Fibroblast of skin of scalp (primary cell): ENCODE measurements at places on chromosomes 3 and 15.

GRCh38 chr15:84633311-84634227, 20.5 kb downstream of the WDR73 start:
- peak; percentile 77 for DNase-seq

DNA sequence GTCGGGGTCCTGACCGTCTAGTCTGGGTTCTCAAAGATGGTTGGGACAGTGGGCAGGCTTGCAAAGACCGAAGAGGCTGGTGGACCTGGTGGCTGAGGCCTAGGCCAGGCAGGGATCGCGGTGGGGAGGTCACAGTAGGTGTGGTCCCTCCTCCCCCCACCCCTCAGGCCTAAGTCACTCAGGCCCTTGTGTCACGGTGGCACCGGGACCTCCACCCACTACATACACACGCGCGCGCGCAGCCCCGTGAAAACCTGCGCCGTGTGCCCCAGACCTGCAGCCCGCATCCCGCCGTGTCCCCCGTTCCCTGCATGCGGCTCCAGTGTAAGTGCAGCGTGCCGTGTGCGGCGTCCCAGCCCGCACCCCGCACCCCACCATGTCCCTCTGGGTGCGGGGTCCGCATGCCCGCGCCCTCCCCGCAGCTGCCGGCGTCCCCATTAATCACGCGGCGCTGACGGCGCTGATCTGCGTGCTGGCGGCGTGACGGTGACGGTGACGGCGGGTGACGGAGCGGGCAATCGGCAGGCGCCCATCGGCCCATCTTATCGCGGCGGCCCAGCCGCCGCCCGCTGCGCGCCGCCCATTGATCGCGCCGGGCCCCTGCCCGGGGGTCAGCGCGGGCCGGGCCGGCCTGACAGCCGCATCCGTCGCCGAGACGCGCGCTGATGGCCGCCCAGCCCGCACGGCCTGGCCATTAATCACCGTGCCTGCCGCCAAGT, 24.4 kb downstream of the SEC61A1 start:
- DNase-seq: no peak

DNA sequence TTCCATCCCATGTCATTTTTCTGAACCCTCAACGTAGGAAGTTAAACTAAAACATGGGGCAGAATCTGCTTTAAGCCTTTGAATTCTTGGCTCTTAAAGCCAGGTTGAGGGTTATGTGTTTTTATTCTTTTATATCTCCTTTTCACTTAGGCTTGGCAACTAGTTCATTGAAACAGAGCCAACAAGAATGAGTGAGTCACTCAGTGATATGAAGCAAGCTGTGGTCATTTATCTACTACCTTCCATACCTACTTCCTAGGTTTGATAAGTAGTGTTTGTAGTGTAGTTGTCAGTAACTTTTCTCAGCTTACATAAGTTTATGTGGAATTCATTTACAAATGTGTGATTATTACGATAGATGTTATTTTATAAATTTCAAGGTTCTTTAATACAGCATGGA, 67.4 kb downstream of the SNRPN start:
- DNase-seq: no peak

DNA sequence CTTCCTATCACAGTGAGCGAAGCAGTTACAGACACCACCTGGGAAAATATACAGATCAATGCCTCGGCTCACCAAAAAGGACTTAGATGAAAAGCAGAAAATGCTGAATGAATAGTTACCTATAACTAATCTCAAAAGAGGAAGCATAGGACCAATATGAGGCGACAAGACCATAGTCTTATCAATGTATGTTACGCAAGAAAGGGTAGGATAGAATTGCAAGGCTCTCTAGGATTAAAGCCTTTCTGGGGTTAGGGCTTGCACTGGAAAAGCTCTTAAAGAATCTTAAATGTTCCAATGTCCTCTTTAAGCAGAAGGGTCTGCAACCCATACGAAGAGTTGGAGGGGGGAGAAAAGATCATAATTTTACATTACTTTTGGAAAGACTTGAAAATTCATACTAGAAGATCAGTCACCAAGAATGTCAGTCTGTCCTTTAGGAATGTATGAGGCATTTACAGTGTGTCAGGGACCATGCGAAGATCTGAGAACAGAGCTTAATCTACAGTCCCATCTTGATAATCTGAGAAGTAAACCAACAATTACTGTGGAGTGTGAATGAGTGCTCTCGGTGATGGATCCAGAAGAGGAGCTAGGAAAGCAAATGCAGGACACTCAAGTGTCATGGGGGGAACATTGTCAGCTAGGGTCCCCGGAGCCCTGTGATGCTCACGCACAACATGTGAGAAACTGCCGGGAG, 185.9 kb downstream of the GREM1 start:
- no peak for DNase-seq

- peak; percentile 65 for DNase-seq
Observed at GRCh38 chr3:195467641-195468390, 25.0 kb upstream of the ACAP2 start.

DNA sequence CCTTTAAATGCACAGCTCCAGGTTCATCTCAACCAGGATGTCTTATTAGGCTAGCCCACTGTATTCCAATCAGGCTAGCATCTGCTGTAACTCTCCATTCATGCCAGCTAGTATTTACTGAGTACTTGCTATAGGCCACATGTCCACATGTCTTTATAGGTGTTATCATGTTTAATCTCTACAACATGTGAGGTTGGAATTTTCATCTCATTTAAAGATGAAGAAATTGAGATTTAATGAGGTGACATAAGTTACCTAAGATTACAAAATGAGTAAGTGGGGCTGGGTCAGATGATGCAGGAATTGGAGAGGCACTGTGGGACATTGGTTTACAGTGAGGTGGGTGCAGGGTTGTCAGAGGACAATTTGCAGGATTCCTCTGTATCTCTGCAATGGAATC, 2.9 kb downstream of the IFT122 start:
- DNase-seq: no peak

- DNase-seq: no peak
Observed at GRCh38 chr3:192171213-192171612, 556.1 kb downstream of the FGF12 start.

DNA sequence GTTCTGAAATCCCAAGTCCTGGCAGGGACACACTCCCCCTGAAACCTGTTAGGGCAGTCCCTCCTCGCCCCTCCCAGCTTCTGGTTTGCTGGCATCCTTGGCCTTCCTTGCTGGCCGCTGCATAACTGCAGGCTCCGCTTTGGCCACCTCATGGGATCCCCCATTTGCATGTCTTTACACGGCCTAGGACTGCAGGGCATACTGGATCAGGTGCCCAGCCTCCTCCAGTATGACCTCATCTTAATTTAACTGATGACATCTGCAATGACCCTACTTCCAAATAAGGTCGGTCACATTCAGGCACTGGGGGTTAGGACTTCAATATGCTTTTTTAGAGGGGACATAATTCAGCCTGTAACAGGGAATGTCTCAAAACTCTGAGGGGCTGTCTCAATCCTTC, 173.3 kb downstream of the RAB11A start:
- DNase-seq: no peak

DNA sequence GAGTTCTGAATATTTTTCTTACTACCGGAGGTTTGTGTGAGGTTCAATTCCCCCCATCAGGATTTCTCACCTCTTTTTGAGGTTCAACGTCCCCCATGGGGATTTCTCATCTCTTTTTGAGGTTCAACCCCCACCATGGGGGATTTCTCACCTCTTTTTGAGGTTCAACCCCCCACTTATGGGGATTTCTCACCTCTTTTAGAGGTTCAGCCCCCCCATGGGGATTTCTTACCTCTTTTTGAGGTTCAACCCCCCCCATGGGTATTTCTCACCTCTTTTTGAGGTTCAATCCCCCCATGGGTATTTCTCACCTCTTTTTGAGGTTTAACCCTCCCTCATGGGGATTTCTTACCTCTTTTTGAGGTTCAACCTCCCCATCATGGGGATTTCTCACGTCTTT, 26.3 kb downstream of the NDUFB4 start:
- no peak for DNase-seq

DNA sequence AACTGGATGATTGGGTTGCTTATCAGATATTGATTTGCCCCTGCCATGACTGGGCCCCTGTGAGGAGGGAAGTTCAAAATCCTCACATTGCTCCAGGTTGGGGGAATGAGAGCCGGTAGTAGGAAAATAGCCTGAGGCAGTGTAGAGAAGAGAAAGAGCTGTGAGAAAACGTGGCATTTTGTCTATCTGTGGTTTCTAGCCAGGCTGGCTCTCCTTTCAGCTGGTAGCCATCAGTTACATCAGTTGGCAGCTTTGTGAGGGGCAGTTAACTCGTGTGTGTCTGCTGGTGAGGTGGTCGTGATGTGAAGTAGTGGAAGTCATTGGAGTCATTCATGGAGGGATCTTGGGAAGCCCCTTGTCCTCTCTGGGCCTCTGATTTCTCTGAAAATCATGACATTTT, 5.2 kb downstream of the ESYT3 start:
- DNase-seq: no peak

DNA sequence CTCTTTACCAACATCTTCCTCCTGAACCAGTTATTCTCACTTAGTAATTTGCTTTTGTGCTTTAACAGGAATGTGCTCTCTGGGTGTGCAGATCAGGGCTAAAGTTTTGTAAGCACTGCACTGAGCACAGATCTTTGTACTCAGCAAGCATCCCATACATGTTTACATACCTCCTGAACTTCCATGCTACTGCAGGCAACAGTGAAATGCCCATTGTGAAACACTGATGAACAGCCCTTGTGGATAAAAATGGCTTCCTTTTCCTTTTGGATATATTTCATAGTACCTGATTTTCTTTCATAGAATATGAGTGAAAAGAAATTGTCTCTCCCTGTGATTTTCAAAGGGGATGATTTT, 855.9 kb downstream of the MCTP2 start:
- DNase-seq: no peak

DNA sequence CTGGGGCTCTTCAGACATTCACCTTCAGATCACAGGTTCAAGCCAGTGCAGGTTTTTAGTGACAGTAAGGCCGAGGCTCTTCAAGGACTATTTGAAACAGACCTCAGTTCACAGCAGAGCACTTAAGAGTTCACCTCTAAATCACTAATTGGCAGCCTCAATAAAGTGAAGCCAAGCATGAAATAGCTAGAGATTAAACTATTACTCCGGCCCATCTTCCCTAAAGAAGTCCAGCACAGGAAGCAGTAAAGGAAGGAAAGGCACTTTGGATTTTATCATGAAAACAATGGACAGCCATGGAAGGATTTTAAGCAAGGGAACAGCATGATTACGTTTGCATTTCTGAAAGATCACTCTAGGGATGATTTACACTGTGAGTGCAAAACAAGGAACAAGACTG, 27.6 kb upstream of the ARL6 start:
- no peak for DNase-seq

GRCh38 chr15:87207990-87208580, 1048.5 kb downstream of the NTRK3 start:
- DNase-seq: peak; percentile 84

GRCh38 chr15:55914446-55914845, 79.0 kb downstream of the NEDD4 start:
- DNase-seq: peak; percentile 35

DNA sequence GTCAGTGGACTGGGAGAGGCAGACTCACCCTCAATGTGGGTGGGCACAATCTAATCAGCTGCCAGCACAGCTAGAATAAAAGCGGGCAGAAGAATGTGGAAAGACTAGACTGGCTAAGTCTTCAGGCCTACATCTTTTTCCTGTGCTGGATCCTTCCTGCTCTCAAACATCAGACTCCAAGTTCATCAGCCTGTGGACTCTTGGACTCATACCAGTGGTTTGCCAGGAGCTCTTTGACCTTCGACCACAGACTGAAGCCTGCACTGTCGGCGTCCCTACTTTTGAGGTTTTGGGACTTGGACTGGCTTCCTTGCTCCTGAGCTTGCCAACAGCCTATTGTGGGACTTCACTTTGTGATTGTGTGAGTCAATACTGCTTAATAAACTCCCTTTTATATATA, 68.0 kb downstream of the CNTN3 start:
- DNase-seq: peak; percentile 24

- no peak for DNase-seq
Observed at GRCh38 chr3:16266714-16267113, 1.7 kb downstream of the OXNAD1 start.

GRCh38 chr15:78365917-78366316, 25.8 kb downstream of the CRABP1 start:
- DNase-seq: peak; percentile 65

DNA sequence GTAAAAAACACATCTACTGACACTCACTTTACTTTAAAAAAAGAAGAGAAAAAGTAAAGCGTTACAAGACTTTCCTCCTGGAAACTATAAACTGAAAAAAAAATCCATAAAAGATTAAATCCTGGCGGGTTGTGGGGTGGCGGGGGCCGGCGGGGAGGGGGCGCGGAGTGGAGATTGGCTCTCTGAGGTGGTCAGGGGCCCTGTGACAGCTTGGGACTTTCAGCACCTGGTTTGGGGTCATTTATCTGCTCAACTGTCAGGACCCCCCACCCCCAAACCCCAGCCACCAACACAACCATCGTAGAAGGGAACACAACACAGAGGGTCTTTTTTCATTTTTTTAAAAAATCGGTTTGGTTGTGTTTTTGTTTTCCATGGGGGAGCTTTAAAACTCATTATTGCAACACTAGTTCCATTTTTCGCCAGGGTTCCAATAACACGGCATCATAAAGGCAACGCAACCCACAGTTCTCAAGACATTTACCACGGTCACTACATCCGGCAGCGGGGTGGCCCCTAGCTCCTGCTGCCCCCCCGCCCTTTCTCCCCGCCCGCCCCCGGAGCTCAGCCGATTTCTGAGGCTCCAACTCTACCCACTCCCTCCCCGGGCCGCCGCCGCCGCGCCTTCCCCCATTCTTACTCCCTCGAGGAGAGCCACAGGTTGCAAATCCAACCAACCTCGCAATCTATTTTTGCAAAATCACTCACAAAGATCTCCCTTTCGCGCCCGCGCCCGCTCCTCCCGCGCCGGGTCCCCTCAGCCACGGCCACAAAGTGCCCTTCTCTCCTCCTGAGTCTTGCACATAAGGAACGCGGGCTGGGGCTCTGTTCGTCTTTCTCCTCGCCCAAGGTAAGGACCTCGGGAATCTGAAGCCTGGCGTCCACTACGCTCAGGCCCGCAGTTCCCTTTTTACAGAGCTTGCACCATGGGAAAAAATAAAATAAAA, 1.8 kb downstream of the BCL6 start:
- DNase-seq: peak; percentile 47

- no peak for DNase-seq
Observed at GRCh38 chr15:75023872-75024636, 664 bp downstream of the PPCDC start.

GRCh38 chr3:196662711-196663571, 23.4 kb downstream of the NRROS start:
- DNase-seq: peak; percentile 51

- peak; percentile 91 for DNase-seq
Observed at GRCh38 chr15:88375234-88375927, 91.8 kb downstream of the MRPL46 start.

GRCh38 chr3:128555841-128556240, 62.8 kb upstream of the GATA2 start:
- no peak for DNase-seq

GRCh38 chr3:84965141-84965540, 6.4 kb downstream of the CADM2 start:
- peak; percentile 2 for DNase-seq

GRCh38 chr3:20321391-20322047, 135.5 kb upstream of the SGO1 start:
- no peak for DNase-seq
